ENCODE measurements at places on chromosomes 1 and 21.

DNA sequence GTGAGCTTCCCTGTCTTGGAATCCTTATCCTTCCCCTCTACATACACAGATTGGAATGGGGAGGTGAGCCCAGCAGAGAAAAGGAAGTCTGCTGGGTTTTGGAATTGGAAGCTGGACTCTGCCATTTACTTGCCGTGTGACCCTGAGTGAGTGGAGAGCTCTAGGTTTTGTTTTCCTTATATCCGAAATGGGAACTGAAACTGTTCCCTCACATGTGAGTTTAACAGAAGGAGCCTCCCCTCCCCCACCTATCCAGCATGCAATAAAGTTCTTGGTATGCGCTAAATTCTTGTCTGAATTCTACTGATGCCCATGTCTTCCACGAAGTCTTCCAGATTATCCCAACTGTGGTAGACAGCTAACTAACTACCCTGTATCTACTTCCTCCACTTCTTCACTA, 58.7 kb downstream of the NENF start:
- no peak for DNase-seq

DNA sequence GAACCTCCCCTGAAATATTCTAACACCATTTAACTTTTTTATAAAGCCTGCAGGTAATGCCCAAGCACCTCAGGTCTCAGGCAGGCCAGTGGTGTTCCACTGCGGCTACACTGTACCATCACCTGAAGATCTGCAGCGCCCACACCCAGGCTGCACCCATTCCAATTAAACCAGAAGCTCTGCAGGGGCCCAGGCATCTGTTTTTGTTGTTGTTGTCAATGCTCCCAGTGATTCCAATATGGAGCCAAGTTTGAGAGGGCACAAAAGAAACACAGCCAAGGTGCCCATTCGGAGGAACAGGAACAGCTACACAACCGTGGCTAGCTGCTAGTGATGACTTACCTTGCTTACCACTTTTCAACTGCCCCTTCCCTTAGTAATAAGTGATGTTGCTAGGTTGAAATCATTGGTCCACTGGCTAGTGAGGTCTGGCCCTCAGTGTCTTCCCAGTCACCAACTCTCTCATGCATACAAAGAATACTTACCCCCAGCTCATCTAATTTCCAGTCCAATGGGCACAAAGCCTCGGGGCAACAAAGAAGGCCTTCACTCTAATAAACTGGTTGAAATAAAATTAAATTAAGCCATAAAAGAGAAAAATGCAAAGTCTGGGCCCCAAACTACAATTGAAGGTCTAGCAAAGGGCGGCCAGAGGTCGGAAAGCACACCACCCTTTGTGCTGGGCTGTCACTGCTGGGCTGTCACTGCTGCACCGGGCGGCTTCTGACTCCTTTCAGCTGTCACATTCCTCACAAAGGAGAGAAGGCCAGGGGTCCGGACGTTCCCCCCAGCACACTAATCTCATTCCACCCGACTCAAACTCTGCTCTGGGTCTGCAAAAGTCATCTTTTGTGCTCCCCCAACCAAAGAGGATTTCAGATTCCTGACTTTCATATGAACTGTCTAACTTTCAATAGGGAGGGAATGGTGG, 34.9 kb downstream of the SIPA1L2 start:
- no peak for DNase-seq

GRCh38 chr1:63611231-63611630, 18.0 kb downstream of the PGM1 start:
- no peak for DNase-seq

- no peak for DNase-seq
These were observed 29.3 kb upstream of the SRSF10 start for GRCh38 chr1:24009406-24009805.

DNA sequence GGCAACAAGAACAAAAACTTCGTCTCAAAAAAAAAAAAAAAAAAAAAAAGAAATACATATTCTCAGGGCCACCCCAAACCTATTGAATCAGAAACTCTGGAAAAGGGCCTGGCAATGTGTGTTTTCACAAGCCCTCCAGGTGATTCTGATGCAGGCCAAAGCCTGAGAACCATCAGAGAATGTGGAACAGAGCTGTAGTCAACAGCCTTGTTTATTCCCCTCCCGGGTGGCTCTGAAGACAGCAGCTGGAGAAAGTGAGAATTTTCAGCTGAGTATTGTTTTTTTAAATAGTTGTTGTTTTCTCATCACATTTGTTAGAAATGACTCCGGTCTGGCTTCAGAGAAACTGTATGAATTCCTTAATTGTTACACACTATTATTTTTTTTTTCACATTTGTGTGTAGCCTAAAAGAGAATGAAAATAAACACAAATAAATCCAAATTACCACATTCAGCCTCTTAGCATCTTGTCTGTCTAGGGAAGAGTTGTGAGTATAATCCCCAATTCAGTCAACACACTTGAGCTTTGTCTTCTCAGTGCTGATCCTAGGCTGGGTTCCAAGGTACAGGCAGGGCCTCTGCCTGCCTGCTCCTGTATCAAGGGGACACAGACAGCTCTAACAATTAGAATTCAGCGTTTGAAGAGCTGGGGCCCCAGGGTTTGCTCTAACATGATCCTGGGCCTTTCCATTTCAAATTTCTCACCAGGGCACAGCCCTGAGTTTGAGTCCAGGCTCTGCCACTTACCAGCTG, 6.6 kb upstream of the AZIN2 start:
- DNase-seq = no peak

- DNase-seq = no peak
These were observed 68.6 kb upstream of the WARS2 start for GRCh38 chr1:119209061-119209460.

DNA sequence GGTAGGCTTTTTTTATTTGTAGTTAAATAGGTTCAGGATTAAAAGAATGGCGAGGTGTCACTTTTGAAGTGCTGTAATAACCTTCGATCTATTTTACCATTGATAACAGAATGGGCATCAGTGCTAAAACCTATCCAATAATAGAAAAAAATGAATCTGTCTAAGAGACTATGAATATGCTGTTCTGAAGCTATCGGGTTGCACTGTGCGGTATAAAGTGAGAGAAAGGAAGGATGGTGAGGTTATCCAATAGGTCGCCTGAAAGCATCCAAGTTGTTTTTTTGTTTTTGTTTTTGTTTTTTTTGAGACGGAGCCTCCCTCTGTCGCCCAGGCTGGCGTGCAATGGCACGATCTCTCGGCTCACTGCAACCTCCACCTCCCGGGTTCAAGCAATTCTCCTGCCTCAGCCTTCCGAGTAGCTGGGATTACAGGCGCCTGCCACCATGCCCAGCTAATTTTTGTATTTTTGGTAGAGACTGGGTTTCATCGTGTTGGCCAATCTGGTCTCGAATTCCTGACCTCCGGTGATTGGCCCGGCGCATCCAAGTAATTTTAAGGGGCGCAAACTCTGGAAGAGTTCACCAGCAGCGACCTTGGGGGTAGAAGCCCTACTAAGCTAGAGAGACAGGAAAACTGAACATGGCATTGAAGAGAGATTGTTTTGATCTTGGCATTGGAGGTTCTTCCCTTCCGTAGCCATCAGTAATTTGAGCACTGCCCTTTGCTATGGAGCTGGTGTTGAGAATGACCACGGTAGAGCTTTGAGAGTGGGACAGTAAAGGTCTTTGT, 8.7 kb upstream of the MDM4 start:
- DNase-seq = no peak

- DNase-seq = no peak
These were observed 47.8 kb downstream of the UMODL1 start for GRCh38 chr21:42118901-42119300.

- DNase-seq = no peak
These were observed 55.9 kb downstream of the ARHGEF16 start for GRCh38 chr1:3510136-3510955.

DNA sequence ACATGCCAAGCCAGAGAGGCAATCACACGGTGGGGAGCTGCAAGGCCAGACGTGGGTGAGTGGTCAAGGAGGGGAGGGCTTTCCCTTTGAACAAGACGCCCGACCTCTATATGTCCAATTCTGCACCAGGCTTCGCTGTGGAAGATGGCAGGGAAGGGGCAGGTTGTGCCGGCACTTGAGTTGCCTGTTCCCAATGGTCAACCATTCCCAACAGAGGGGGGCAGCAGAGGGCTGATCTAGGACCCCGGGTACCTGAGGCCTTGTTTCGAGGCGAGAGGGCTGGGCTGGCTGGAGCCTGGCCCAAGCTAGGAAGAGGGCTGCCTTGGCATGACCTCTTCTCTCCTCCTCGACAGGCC, 64.9 kb downstream of the TMEM53 start:
- peak; percentile 23 for DNase-seq

GRCh38 chr1:233294913-233295236, 650 bp downstream of the PCNX2 start:
- peak; percentile 34 for DNase-seq

- no peak for DNase-seq
These were observed 164.9 kb downstream of the DYRK1A start for GRCh38 chr21:37531431-37531932.

- DNase-seq = no peak
These were observed 39.4 kb upstream of the VTCN1 start for GRCh38 chr1:117250061-117250606.

GRCh38 chr1:1732381-1732780, 8.2 kb upstream of the CDK11A start:
- no peak for DNase-seq

- DNase-seq = no peak
These were observed 15.1 kb upstream of the ST6GALNAC3 start for GRCh38 chr1:76059451-76059850.

- DNase-seq = no peak
These were observed 99.2 kb downstream of the SGIP1 start for GRCh38 chr1:66633159-66633558.

GRCh38 chr1:193418745-193419058, 232.3 kb upstream of the B3GALT2 start:
- no peak for DNase-seq

DNA sequence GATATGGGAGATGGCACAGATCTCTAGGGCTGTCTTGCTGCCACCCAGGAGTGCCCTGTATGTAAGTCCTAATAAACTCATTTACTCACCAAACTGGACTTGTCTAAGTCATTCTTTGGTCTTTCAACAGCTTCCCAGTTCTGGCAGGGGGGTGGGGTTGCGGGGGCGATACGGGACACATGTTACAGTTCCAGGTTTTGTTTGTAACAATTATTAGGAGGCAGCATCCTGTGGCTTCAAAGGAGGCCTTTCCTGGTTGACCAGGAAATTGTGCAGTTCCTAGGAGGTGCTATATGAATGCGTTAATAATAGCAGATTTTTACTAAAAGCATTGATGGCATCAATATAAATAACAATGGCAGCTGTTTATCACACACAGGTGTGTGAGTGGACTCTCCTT, 42.7 kb upstream of the TRIM45 start:
- DNase-seq = no peak

- DNase-seq = no peak
These were observed 177.7 kb upstream of the HP1BP3 start for GRCh38 chr1:20964540-20965484.

DNA sequence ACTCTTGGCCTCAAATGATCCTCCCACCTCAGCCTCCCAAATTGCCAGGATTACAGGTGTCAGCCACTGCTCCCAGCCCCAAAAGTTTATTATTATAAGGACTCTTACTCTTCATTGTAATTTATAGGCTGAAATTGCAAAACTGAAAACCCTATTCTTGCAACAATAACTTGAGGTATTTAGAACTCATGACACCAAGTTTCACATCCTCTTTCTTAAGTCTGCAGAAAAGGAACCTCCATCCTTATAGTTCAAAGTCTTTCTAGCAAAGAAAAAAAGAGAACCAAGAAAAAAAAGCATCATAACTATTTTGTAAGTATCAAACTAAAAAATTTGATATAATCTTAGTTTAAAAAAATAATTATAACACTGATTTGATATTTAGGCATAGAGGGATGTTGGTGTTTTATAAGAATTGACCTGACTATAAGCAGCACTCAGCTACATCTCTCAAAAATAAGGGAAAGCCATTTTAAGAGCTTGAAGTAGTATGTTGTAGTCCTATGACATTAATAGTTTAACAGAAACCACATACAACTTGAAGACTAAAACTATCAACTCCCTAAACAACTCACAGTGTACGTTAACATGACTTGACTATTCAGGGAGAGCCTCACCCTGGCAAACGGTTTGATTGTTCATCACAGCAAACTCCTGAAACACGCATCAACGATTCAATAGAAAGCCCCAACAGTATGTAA, 122.4 kb downstream of the AKT3 start:
- no peak for DNase-seq

GRCh38 chr1:206035027-206035426, 11.3 kb upstream of the CTSE start:
- DNase-seq = no peak

GRCh38 chr1:27006683-27007082, 6.0 kb downstream of the TENT5B start:
- DNase-seq = no peak

DNA sequence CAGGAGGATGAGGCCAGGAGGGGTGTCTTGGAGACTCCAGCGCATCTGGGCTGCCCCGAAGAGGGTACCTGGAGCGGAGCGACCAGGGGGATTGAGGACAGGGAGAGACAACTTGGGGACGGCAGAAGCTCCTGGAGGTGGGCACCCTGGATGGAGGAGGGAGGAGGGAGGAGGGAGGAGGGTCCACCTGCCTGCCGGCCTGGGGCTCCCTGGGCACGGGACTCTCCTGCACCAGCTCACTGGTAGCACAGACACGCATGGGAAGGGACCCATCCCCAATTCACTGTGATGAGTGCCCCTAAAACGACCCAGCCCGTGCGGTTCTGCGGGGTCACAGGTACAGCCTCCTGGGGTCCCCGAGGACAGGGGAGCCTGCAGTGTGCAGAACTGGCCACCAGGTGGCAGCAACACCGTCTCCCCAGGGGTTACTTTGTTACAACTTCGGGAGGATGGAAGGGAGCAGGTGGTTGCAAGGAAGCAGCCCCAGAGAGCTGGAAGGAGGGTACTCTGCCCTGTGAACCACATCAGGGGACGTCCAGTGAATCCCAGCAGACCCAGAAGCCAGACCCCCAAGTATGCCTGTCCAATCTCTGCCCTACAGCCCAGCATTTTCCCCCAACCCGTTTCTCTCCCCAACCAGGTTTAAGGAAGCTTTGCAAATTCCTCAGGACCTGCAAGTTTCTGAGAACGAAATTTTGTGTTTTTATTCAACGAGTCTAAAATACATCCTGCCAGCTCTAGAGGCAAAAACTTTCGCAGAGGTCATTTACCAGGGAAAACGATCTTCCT, 482.4 kb downstream of the NPHP4 start:
- peak; percentile 66 for DNase-seq

DNA sequence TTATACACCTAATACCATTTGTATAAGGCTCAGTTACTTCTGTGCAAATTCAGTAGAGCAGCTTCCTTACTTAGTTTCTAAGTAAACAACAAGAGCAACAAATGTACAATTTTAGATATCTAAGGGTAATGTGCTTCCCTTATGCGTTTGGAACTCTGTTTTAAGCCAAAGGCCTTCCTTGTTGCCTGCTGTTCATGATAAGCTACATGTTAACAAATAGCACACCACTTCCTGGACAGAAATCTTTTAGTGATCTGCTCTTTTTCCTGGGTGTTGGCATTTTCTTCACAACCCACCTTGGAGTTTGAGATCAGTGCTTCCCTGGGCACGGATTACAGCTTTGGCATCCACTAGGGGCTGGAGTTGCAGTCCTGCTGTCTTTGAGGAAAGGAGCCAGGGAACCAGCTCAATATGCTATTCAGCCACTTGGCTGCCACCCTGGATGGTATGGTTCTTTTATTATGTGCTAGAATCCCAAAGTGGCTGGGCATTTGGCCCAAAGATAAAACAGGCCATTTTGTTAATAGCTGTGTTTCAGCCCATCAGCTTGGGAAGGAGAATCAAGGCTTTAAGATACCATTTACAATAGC, 55.6 kb upstream of the ADAR start:
- no peak for DNase-seq

Data from effector CD4-positive, alpha-beta T cell (primary cell).